ENCODE measurements at places on chromosomes 13 and 19.

DNA sequence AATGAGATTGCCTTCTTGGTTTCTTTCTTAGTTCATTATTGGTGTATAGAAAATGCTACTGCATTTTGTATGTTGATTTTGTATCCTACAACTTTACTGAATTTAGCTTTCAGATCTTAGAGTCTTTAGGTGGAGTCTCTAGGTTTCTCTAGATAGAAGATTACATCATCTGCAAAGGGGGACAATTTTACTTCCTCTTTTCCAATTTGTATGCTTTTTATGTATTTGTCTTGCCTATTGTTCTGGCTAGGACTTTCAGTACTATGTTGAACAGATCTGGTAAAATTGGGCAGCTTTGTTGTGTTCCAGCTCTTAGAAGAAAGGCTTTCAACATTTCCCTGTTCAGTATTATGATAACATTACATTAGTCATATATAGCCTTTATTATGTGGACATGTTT, 101.0 kb upstream of the SPRY2 start:
- DNase-seq, result no peak

GRCh38 chr13:114313061-114313860, 1.0 kb upstream of the CHAMP1 start:
- DNase-seq, result no peak

DNA sequence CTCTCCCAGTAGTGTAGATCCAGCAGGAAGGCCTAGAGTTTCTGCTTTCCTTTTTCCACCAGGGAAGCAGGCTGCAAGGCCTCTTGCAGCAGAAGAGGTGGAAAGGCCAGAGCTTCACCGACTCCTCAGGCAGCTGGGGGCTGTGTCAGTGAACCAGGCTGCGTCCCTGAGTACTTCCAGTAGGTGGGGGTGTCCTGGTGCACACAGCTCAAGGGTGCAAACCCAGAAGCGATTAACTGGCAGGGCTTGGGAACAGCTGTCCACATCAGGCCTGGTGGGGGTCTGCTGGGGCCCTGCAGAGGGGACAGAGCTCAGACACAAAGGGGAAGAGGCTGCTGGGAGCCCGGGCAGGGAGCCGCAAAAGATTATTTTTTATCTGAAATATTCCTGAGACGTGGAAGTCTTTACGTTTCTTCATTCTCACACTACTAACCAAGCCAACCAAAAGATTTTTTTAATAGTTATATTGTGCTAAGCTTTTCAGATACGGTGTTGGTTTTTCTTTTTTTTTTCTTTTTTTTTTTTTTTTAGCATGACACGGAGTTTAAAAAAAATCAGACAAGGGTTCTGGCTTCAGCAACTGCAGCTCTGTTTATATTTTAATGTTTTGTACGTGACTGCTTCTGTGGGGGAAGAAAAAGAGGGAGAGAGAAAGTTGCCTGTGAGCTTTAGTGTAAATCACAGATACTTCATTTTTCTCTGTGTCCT, 11.0 kb downstream of the TSHZ3 start:
- DNase-seq, result no peak

GRCh38 chr13:111945086-111945485, 121.9 kb upstream of the SOX1 start:
- no peak for DNase-seq

- no peak for DNase-seq
These were observed 3.5 kb upstream of the SIGLEC7 start for GRCh38 chr19:51138549-51138979.

DNA sequence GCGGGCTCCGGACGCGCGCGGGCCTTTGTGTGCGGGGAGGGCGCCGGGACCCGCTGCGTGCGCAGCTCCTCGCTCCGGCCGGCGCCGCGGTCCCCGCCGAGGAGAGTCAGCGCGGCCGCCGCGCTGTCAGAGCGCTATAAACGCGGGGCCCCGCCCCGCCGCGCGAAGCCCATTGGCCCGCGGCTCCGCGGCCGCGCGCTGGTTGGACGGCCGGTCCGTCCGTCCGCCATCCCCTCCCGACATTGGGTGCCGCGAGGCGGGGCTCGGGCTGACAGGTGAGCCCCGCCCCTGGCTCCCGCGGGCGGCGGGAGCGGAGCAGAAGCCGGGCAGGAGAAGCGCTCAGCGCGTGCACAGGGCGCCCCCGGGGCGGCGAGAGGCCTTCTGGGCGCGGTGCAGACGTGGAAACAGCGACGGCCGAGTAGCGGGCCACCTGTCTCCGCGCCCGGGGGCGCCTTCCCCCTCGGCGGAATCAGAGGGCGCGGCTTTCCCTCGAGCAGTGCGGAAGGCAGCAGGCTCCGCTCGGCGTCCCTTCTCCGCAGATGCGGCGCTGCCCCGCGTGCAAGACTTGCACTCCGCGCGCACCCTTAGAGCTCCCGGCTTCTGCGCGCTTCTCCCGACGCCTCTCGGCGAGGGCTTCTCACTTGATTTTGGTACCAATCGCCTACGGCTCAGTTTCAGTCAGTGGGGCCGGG, at the start of gene EFNB2:
TSS of gene EFNB2 (minus strand) at position 111 of the 692 bp plus-strand sequence. CDS start 698 bp downstream, outside the sequence.
- DNase-seq, result peak; percentile 85

- DNase-seq, result no peak
These were observed 466.2 kb downstream of the TSHZ3 start for GRCh38 chr19:30883071-30883470.

- no peak for DNase-seq
These were observed 61.5 kb upstream of the TSC22D1 start for GRCh38 chr13:44637581-44637980.

DNA sequence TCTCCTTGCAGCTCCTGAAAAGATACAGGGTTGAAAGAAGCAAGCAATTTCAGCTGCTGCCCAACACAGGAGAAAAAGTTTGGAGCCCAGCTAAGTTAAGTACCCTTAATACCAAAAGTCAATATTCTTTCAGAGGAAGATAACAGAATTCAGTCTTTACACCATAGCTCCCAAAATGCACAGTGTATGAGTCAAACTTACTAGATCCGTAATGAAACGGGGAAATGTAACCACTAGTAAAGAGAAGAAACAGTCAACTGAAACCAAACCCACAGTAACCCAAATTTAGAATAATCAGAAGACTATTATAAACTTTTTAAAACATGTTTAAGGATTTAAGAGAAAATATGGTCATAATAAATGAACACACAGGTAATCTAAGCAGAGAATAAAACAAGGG, 45.2 kb downstream of the SUCLA2 start:
- no peak for DNase-seq

DNA sequence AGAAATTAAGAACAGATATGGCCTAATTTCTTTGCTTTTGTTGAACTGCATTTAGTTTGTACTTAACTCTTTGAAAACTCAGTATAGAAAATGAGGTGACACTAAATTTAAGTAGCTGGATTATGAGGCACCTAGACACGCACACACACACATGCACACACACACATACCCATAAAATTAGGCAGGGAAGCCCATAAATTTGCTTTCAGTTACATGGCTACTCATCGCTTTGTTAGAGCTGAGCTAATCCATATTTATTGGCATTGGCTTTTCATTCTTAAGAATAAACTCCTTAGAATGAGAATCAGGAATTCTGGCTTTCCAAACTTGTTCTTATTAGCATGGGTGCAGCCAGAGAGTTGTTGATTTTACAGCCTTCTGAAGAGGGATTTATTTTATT, 61.7 kb upstream of the MBNL2 start:
- DNase-seq, result no peak

GRCh38 chr13:100131863-100132574, 43.1 kb downstream of the PCCA start:
- no peak for DNase-seq

DNA sequence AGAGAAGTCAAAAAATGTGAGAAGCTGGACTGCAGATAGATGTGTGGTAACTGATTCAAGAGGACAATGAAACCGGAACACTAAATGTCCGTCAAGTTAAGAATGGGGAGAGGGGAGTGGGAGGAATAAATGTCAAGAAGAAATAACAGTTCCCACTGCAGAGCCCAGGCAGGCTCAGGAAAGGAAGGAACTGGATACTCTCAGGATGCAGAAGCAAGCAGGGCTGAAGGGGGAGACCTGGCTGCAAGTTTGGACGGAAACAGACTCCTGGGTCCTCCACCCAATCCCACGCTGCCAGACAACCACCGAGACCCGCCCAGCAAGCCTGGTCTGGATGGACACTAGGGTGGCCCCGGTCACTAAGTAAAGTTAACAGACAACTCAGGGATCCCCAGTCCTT, 18.1 kb downstream of the TUBGCP3 start:
- no peak for DNase-seq

GRCh38 chr13:38850868-38851626, 139.6 kb downstream of the STOML3 start:
- no peak for DNase-seq

DNA sequence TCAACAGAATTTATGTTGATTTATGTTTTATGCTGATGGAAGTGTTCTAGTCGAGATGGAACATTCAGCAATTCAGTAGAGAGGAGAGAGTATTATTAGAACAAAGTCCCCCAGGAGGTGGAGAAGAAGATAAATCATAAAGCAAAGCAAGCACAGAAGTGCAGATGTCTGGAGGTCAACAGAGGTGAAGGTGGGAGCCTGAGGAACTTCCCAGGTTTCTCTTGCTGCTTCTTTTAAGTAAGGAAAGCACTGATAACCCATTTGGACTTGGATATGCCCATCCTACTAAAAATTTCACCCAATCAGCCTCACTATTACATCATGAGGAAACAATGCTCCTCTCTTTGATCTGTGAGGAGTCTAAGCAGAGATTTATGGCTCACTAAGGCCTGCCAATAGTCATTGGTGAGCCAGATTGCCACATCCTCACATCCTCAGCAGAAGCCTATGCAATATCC, 98.8 kb downstream of the EPSTI1 start:
- no peak for DNase-seq

- peak; percentile 68 for DNase-seq
These were observed 702 bp downstream of the PTH2 start for GRCh38 chr19:49422407-49423070.

DNA sequence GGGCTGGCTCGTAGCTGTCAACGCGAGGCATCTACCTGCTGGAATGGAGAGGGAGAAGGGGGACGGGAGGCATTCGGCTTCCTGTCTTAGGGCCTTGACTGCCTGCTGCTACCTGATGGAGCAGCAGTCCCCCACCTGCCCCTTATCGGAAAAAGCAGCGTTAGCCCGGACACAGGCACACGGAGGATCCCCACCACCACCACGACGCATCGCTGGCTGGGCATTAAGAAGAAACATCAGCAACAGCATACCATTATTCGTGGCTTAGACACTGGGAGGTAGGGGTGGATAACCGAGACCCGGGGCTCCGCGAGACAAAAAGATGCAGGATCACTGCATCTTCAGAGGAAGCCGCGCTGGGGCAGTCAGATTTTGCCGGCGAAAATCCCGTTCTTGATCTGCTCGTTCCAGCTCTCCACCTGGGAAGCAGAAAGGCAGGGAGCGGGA, 1.1 kb downstream of the COX6B2 start:
- DNase-seq, result no peak

GRCh38 chr13:91816263-91816807, 417.9 kb downstream of the GPC5 start:
- DNase-seq, result no peak

GRCh38 chr13:104106705-104107393, 1040.6 kb upstream of the SLC10A2 start:
- DNase-seq, result no peak

- no peak for DNase-seq
These were observed 263.3 kb downstream of the SLITRK1 start for GRCh38 chr13:83618966-83619365.

DNA sequence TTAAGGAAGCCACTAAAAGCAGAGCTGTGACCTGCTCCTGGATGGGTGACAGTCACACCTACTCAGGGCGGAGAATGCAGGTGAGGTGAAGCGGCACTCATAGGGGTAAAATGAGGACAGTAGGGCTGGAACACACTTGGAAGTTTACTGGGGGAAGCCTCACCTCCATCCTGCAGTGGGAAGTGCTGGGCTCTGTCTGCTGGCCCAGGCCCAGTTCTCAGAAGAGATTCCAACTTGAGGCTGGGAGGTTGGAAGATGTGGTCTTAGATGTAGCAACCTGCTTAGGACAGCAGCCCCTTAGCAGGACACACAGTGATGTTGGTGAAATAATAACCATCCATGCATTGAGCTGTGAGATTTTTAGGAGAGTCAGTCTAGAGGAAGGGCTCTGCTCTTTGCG, 4.6 kb downstream of the MEDAG start:
- no peak for DNase-seq

DNA sequence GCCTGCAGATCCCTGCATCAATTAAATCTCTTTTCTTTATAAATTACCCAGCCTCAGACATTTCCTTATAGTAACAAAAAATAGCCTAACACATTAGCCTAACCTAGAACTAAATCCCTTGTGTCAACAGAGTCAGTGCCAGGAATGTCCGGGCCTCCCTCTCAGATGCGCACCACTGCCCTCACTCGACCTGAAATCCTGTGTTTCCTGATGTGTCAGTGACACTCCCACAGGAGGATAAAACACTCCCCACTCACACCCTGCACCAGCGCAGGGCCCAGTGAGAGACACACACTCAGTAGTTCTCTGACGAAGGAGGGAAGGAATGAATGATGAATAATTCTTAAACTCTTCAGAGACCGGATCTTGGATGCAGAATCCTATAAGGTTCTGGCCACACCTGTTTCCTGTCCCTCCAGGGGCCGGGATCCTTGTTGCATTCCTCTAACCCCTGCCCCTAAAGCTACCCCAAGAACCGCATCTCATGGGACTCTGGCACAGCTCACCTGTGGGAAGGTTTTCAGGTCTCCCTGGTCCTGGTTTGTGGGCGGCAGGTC, 3.1 kb downstream of the CEACAM3 start:
- DNase-seq, result no peak

DNA sequence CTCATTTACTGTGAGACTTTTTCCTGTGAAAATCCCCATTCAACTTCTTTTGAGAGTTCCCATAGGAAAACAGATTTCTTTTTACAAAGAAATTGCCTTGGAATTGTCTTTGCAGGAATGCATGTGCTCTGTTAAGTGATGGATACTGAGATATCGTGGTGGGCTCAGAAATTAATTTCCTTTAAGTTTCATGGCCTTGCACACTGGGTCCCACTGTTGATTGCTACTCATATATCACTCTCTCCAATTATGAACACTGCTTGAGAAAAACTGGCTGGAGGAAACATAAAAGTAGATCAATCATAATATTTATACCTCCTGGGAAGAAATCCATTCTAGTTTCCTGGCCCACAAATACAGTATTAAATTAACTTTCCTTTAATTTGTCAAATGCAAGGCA, 131.3 kb downstream of the OXGR1 start:
- DNase-seq, result no peak

- no peak for DNase-seq
These were observed 8.6 kb upstream of the CDX2 start for GRCh38 chr13:27977476-27978300.

- DNase-seq, result no peak
These were observed 3.3 kb upstream of the GTF2F1 start for GRCh38 chr19:6396305-6396704.

DNA sequence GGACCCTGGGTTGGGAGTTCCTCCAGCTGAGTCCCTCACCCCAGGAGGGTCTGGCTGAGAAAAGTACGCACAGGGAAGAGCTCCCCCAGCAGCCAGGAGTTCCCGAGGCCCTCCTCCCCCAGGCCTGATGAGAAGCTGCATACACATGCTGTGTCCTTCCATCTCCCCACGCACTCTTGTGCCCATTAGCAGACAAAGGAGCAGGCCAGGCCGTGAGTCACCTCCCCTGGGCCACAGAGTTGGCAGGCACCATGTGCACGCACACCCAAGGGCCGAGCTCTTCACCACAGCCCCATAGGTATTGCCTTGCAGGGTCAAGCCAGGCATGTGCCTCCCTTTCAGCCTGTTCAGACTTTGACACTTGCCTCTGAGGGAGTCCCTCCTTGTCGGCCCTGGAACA, 17.5 kb downstream of the MAU2 start:
- DNase-seq, result no peak
